OCI-M1 (cell line): ENCODE measurements at places on chromosomes 3 and 15.

- no peak for DNase-seq
Observed at GRCh38 chr15:89664441-89665350, 9.4 kb upstream of the KIF7 start.

- no peak for DNase-seq
Observed at GRCh38 chr3:131453533-131453932, 49.2 kb downstream of the MRPL3 start.

DNA sequence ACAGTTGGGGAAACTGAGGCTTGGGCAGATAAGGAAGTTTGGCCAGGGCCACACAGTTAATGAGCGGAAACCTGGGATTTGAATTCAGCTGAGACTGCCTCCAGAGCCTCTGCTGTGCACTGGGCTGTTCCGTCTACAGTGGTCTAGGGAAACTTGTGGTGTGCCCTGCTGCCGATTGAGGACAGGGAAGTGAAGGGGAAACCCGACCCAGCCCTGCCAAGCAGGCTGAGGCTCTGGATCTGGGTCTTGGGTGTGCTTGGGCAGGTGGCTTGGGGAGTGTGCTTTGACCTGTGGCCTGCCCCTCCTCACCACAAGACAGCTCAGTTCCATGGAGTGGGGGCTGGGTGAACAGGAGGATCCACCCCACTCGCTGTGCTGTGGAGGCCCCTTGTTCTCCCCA is 17.6 kb downstream of the NISCH start:
- DNase-seq = no peak

DNA sequence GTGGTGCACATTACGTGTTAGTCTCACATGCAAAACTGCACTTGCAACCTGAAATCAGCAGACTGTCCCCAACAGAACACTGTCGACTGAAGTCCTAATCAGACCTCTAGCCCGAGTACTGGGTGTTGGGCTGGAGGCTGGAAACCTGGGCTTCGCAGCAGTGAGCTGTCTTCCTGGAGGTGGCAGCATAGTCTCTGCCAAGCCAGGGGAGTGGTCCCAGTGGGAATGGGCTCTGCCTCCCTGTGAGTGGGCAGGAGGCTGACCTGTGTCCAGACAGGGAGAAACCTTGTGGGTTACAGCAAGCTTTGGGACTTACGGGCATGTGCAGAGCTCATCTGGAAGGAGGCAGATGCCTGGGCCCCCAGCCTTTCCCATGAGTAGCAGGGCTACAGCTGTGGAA is 38.2 kb upstream of the MYZAP start:
- no peak for DNase-seq

DNA sequence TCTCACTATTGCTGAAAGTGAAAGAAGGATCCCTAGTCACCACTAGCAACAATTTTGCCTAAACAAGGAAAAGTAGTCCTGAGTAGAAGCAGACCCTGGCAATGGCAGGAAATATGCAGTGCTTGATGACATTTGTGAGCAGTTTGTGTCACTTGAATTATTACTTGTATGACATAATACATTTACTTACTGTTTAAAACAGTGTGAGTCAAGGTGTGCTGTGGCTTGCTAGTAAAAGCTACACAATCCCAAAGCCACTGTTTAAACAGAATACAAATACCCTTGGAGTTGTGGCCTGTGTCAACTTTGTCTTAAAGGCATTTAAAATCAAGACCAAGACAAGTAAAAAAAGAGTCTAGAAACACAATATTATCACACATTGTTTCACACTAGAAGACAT is 775.4 kb downstream of the ROBO1 start:
- no peak for DNase-seq

- no peak for DNase-seq
Observed at GRCh38 chr3:5245927-5246326, 58.4 kb downstream of the EDEM1 start.

GRCh38 chr3:426072-426471 is 229.5 kb downstream of the CHL1 start:
- no peak for DNase-seq

GRCh38 chr15:101019366-101019896 is 100.3 kb downstream of the LRRK1 start:
- no peak for DNase-seq

GRCh38 chr15:49801796-49802195 is 180.9 kb downstream of the DTWD1 start:
- no peak for DNase-seq

DNA sequence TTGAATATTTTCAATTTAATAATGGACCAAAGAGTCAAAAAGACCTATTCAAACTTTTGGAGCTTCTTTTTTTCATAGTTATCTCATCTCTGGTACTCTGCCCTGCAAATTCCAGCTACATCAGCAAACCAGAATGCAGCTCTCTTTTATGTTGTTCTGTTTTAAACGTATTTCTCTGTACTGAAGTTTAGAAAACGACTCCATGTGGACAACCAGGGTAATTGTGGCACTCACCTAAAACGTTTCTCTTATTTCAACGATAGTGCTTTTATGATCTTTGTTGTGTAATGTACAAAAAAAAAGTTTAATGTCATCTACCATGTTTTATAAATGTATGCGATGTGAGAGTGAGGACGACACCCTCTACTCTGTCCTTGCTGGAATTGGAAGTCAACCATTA is 1472.3 kb upstream of the GBE1 start:
- DNase-seq = no peak

- no peak for DNase-seq
Observed at GRCh38 chr3:29319798-29320197, 38.9 kb downstream of the RBMS3 start.

- DNase-seq = peak; percentile 73
Observed at GRCh38 chr3:81684751-81685395, 76.6 kb downstream of the GBE1 start.

DNA sequence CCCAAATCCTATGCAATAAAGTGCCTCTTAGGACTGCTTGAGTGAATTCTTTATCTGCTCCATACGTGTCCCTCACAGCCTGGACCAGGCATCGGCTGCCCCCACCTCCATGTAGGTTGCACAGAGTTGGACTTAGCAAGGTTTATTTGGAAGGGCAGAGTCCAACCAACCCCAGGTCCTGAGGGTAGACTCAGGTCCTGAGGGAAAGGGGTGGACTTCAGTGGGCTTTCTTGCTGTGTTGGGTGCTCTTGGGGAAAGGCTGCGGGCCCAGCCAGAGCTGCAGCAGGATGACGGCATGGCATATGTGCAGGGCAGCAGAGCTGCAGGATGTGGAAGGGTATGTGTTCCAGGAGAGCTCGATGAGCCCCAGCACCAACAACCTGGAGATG is 6.5 kb downstream of the ALG3 start:
- DNase-seq = no peak

GRCh38 chr15:77010312-77010686 is 15.4 kb downstream of the PSTPIP1 start:
- no peak for DNase-seq
